ENCODE measurements at places on chromosomes 7 and 10.
A peak's percentile ranks its signal among the peaks of the same experiment; 100 is the strongest.

- no peak for DNase-seq
Observed at GRCh38 chr7:40531956-40532355, 397.2 kb downstream of the SUGCT start.

GRCh38 chr7:154438571-154439367 is 386.6 kb downstream of the DPP6 start:
- DNase-seq, result peak; percentile 91

- DNase-seq, result no peak
Observed at GRCh38 chr7:29355388-29355787, 160.8 kb downstream of the CHN2 start.

DNA sequence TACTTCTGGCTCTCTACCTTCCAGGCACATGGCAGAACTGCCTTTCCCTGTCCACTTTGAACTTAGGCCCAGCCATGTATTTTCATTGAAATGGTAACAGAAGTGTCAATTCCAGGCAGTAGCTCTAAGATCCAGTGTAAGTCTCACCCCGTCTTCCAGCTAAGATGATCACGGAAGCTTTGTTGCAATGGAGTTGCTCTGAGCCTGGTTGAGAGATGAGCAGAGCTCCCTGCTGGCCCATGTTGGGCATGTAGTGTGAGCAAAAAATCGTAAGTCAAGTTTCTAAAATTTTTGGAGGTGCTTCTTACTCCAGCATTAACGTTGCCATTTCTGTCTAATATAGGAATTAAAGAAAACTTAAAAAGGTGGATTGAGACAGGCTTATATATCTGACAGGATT is 274.4 kb downstream of the IPMK start:
- no peak for DNase-seq

GRCh38 chr10:43407148-43407575 is 1.8 kb downstream of the HNRNPF start:
- no peak for DNase-seq

- no peak for DNase-seq
Observed at GRCh38 chr7:111516612-111517011, 45.7 kb downstream of the IMMP2L start.

DNA sequence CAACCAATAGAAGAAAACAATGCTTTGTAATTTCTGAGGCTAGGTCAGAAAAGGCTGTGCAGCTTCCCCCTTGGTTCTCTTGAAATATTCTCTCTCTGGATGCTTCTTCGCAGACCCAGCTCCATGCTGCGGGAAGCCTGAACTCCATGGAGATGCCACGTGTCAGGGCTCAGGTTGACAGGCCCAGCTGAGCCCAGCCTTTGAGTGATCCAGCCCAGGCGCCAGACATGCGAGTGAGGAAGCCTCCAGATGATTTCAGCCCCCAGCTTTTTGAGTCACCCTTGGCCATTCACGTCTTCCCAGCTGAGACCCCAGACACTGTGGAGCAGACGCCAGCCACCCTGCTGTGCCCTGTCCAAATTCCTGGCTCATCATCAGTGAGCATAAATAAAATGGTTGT is 378.4 kb upstream of the NRP1 start:
- DNase-seq, result no peak

GRCh38 chr7:73613954-73614735 is 10.2 kb downstream of the MLXIPL start:
- DNase-seq, result no peak

GRCh38 chr10:6956562-6956961 is 376.5 kb upstream of the PRKCQ start:
- DNase-seq, result no peak

DNA sequence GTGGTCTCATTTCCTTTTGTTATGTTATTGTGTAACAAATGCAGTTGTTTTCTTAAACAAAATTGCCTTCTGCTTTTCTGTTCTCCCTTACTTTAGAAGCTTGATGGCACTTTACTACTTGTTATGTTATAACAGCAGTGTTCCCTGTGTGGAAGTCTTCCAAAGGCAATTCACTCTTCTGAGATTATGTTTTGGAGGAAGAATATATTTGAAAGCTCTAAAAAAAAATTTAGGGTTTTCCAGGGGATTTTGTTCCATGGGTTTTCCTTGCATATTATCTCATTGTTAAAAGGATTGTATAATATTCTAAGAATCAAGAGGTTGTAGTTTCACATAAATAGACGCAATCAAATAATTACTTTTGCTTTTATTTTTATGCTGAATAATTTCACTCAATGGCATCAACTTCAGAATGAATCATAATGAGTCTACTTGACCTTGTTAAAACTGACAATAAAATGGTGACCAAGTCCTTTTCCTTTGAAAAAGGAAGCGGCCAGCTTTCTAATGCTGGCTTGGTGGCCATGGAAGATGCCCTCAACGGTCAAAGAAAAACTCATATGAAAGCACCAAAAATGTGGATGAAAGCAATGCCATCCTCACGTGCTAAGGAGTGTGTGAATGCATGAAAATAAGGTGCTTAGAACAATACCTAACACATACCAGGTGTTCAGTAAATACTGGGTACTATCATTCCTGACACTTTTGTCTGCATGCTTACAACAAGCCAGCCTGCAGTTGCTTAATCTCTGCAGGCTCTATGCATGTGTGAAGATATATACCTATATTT is 92.4 kb upstream of the KLF6 start:
- no peak for DNase-seq

DNA sequence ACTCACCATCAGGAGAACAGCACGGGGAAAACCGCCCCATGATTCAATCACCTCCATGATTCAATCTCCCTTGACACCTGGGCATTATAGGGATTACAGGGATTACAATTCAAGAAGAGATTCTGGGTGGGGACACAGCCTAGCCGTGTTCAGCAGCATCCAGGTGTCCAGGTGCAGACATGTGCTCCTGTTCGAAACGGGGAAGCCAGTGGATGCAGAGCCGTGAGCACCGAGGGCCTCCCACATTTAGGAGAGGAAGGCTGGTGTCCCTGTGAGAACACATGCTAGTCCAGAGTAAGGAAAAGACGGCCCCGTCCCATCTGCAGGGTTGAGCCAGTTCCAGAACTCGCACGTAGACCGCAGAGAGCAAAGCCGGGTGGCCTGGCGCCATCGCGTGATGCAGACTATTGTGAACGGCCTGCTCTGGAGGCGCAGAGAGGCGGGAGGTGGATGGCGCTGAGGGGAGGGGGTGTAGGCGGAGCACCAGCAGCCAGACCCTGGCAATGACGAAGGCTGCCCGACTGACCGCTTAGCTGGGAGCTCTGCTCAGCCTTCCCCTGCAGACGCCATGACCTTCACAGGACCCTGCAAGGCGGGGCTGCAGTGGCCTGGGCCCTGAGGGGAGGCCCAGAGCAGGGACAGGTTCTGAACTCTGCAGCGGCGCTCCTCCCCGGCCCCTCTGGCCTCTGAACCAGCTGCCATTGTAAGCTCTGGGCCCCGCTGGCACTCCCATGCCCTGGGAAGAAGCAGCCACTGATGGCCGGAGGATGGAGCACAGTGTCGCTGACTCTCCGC is 141.6 kb upstream of the TCERG1L start:
- no peak for DNase-seq

GRCh38 chr7:83936056-83936708 is 258.4 kb downstream of the SEMA3A start:
- peak; percentile 70 for DNase-seq

- peak; percentile 3 for DNase-seq
Observed at GRCh38 chr10:78594559-78595268, 474.1 kb upstream of the ZMIZ1 start.

GRCh38 chr10:98314532-98315284 is 46.7 kb upstream of the LOXL4 start:
- no peak for DNase-seq

- DNase-seq, result no peak
Observed at GRCh38 chr7:45402480-45403218, 171.5 kb upstream of the ADCY1 start.

- no peak for DNase-seq
Observed at GRCh38 chr7:159024280-159024951, 120.3 kb downstream of the VIPR2 start.

DNA sequence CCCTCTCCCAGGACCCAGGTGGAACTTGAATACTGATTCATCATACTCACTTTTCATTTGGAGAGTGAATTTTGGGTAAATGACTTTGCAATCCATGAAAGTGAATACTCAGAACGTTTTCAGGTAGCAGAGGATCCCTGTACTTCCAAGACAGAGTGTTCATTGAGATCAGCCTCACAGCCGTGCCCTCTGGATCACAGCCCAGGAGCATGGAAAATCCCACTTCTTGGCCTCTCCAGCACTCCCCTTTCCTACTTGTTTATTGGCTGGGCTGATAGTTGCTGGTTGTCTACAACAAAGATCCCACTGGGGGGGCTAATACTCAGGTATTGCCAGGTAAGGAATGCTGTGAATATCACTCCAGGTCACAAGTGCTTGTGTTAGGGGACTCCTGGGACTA is 5.9 kb downstream of the GCK start:
- no peak for DNase-seq

- DNase-seq, result peak; percentile 64
Observed at GRCh38 chr7:2451171-2452073, 24.8 kb downstream of the GRIFIN start.

- no peak for DNase-seq
Observed at GRCh38 chr7:101575721-101576120, 53.4 kb downstream of the MYL10 start.

All from NCI-H524 (cell line).